ENCODE measurements at places on chromosomes 5 and 9.
A peak's percentile ranks its signal among the peaks of the same experiment; 100 is the strongest.

GRCh38 chr9:97046228-97046627, 7.3 kb upstream of the CTSV start:
- peak; percentile 98 for DNase-seq

DNA sequence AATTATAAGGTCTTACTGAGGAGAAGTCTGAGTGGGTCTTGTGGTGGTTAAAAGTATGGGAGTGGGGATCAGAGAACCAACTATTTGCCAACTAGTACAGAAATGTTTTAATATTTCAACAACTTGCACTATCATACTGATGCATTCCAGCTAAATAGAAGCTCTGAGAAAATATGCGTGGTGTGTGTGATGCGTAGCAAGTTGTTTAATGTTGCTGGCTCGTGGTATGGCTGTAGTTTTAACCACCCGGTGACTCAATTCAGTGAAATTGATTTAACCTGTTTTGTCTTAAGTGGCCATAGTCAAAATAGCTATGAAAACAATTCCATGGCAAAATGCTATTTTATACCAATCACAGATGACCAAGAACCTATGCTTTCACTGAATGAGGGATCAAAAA, 176.5 kb upstream of the SLC24A2 start:
- DNase-seq: no peak

GRCh38 chr9:127066851-127067136, 55.6 kb downstream of the ANGPTL2 start:
- DNase-seq: no peak

DNA sequence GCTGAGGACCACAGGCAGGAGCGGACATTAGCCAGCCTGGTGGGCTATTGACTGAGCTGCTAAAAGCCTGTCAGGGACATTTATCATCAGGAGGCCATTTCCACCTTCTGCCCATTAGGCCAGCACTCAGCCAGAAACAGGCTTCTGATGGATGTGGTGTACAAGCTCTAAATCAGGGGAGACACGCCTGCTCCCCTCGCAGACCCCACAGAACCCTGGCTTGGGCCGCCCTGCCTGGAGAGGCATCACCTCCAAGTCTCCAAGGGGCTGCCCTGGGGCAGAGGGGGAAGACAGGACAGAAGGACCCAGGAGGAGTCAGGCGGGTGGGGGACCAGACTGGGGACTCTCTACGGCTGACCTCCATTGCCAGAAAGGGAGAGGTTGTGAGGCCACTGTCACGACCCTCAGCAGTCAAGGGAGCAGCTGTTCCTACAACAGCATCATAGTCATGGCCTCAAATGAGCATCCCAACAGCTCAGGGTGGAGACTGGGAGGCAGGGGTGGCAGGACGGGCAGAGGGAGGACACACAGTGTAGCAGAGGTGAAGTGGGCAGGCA, 24.0 kb upstream of the TRIM14 start:
- DNase-seq: no peak

DNA sequence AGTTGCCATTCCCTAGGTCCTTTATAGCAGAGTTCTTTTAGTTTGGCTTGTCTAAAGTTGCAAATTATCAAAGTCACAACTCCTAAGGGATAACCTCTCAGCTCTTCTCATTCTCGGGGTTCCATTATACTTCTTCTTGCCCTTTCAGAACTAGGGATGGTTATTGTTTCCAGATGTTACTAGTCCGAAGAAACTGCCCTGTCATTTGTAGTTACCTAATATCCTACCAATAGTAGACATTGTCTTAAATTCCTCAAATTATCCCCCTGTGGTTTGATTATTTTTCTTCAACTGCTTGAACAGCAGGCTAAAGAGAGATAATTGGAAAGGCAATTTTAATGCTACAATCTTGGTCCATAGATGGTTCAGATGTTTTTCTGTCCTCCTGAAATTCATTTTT, 709.8 kb downstream of the KCTD16 start:
- DNase-seq: no peak

DNA sequence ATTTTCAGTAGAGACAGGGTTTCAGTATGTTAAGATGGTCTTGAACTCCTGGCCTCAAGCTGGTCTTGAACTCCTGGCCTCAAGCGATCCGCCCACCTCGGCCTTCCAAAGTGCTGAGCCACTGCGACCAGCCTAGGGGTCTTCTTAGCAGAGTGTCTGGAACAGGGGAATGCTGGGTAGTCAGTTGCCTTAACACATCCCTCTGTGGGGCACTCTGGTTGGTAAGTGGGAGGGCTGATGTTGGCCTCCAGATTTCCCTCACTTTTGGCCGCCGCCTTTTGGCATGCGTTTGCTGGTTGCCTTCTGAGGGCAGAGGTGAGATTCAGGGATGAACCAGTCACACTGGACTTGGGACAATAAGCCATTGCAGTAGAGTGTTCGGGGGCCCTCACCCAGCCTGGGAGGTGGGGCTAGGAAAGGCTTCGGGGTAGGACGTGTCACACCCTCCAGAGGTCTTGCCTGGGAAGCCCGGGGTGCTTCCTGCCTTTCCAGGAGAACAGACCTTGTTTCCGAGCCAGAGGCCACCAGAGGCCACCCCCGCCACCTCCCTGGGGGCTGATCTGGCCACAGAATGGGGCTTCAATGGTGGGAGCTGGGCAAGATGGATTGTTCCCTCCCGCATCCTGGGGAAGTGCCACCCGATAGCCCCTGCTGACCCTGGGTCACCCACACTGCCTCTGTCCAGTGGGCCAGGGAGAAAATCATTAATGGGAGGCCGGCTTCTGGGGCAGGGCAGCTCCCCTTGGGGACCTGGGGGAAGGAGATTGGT, 13.3 kb downstream of the FGF18 start:
- DNase-seq: peak; percentile 47

DNA sequence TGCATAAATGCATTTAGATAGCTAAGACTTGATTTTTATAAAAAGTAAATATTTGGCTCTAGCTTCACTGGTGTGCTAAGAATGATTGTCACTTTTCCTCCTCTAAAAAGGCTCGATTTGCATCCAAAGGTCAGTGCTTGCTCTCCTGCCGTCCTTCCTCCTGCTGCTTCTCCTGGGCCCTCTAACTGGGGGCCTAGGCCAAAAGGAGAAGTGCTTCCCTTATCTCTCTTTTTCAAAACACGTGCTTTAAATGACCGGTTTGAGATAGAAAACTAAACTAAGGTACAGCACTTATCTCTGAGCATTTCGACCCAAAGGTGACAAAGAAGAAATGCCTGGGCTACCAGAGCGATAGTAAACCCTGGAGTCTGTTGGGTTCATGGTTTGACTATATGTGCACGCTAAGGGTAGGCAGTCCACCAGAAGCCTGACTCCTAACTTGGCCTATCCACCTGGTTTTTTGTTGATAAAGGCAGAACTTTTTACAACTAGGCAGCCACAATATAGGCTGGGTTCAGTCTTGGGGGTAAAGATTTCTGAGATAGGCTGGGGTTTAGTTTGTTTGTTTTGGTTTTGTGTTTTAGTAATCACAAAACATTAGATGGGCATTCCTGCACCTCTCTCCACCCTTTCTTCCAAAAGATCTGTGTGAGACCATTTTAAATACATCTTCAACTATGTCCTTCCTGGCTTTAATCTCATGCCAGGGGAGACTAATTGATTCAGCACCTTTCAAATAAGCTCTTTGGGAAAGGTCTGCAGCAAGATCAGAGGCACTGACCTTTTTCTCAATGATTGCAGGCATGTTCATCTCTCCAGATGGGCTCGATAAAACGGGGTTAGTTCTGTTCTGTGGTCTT, 3.8 kb downstream of the NR2F1-AS1 start:
- DNase-seq: no peak

- DNase-seq: peak; percentile 83
Measured at GRCh38 chr5:149471406-149472183, 79.6 kb downstream of the CSNK1A1 start.

GRCh38 chr5:126384985-126385384, 38.2 kb upstream of the GRAMD2B start:
- DNase-seq: no peak

- DNase-seq: no peak
Measured at GRCh38 chr9:74784506-74784905, 103.2 kb downstream of the TRPM6 start.

GRCh38 chr9:110249603-110250002, 6.7 kb downstream of the TXN start:
- DNase-seq: no peak

GRCh38 chr5:158780656-158781237, 319.0 kb downstream of the EBF1 start:
- DNase-seq: no peak

- DNase-seq: no peak
Measured at GRCh38 chr5:136137497-136138220, 5.0 kb downstream of the SMAD5 start.

GRCh38 chr9:89866701-89867100, 261.9 kb downstream of the GADD45G start:
- DNase-seq: no peak

DNA sequence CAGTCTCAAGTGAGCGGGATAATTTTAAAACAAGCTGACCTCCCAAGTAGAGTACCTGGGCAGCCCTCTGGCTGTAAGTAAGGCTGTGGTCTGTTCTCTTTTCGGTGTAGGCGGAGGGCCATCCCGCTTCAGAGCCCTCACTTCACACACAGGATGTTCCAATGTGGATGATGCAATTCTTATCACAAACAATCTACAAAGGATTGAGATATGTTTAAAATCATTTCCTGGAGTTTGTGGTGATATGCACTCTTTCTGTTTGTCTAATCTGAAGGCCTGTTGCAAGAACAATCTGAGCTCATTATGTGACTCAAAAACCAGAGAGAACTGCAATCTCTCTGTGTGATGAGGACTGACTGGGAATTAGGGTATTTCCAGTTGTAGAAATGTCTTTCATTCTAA, 42.5 kb downstream of the ITGA2 start:
- DNase-seq: no peak

Measured in islet precursor cell (in vitro differentiated cells).